Activated CD8-positive, alpha-beta memory T cell treated with anti-CD3 and anti-CD28 coated beads, Interleukin-2, amount 10 ng/mL, durations not matched to agents 7 days and 5 days (primary cell): ENCODE measurements at places on chromosomes 1 and 21. TPM values are rescaled to one million over a fixed set of nuclear protein-coding genes. Genes with fewer than 3 reads are reported as not detected.

The CATSPERE gene
- 0.30 TPM for total RNA-seq

- no peaks in the 10 kb centered on the region for H3K27me3 ChIP-seq
- H3K4me1 ChIP-seq = peaks cover 15% of the 10 kb centered on the region
- H3K27ac ChIP-seq = no peak overlapping the region
- H3K36me3 ChIP-seq = no peaks in the 10 kb centered on the region
These were observed 447.8 kb downstream of the PTPRU start for GRCh38 chr1:29684141-29684540.

- H3K36me3 ChIP-seq = peaks cover 3% of the 10 kb centered on the region
- DNase-seq = no peak
- H3K4me3 ChIP-seq = no peak overlapping the region
- peaks cover 73% of the 10 kb centered on the region for H3K27me3 ChIP-seq
These were observed 128.9 kb upstream of the ADAR start for GRCh38 chr1:154736841-154737240.

GRCh38 chr21:35203093-35203977 lies 154.2 kb upstream of the RUNX1 start:
- no peak overlapping the region for H3K4me3 ChIP-seq
- DNase-seq = no peak
- peaks cover 13% of the 10 kb centered on the region for H3K27me3 ChIP-seq
- H3K36me3 ChIP-seq = no peaks in the 10 kb centered on the region
- no peak overlapping the region for H3K27ac ChIP-seq

- peaks cover 3% of the 10 kb centered on the region for H3K4me1 ChIP-seq
- H3K36me3 ChIP-seq = peaks cover 4% of the 10 kb centered on the region
- no peak overlapping the region for H3K4me3 ChIP-seq
- DNase-seq = no peak
- no peak overlapping the region for H3K27ac ChIP-seq
These were observed 14.8 kb downstream of the ATP1B1 start for GRCh38 chr1:169121146-169121923.

- peaks cover 19% of the 10 kb centered on the region for H3K4me1 ChIP-seq
- peaks cover 10% of the 10 kb centered on the region for H3K36me3 ChIP-seq
- H3K27ac ChIP-seq = peak overlapping the region; percentile 18
- peak; percentile 55 for DNase-seq
- no peaks in the 10 kb centered on the region for H3K27me3 ChIP-seq
- H3K4me3 ChIP-seq = no peak overlapping the region
These were observed 73.1 kb downstream of the KIF1B start for GRCh38 chr1:10283318-10283984.

DNA sequence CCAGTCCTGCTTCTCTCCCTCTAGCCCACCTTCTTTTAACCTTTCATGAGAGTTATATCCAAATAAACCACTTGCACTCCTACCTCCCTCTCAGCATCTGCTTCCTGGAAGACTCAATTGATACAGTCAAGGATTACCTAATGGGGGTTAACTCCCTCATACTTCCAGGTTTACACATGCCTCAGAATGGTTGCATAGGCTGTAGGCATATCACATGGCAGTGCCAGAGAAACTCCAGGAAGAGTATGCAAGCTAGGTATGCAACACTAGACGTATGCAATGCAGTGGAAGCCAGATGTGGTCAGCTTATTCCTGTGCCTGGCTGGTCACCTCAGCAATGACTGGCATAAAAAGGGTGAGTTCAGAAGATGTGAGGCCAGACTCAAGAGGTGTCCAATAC lies 32.7 kb upstream of the VANGL1 start:
- no peak overlapping the region for H3K4me3 ChIP-seq
- no peak for DNase-seq
- no peak overlapping the region for H3K27ac ChIP-seq
